ENCODE measurements at places on chromosomes 11 and 22.
A peak's percentile ranks its signal among the peaks of the same experiment; 100 is the strongest.

GRCh38 chr11:35605706-35606105 is 12.6 kb upstream of the FJX1 start:
- DNase-seq, result no peak

DNA sequence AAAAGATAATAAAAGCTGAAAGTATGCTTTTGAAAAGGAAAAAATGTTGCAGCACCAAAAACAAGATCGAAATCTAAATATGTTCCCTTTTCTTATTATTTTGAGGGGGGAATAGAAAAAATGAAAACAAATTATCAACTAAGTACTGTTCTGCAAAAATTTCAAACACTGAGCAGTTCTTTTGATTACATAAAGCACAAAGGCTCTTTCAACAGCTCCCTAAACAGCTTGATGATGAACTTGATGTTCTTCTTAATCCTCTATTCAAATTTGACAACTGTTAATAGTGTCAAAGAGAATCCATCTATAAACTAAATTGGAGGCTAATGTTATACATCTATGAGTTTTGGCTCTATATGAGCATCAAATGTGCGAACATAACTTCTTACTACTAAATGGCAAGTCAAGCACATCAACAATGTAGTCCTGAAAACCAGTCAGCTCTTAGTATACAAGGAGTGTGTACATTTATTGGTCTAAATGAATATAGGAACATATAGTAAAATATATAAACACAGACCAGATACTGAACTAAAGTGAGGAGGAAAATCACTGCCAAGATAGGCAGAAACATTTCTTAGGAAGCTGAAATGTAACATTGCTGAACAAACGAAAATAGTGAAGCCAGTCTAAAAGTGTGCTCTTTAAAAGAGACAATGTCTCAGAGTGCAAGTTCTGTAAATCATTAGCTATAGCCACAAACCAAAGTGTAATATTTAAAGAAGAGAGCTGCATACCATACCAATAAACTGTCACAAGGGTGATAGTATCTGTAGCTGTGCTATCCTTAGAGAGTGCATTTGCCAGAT is 94.3 kb downstream of the SOX6 start:
- no peak for DNase-seq

GRCh38 chr11:77710358-77710757 is 72.8 kb upstream of the CLNS1A start:
- DNase-seq, result no peak

DNA sequence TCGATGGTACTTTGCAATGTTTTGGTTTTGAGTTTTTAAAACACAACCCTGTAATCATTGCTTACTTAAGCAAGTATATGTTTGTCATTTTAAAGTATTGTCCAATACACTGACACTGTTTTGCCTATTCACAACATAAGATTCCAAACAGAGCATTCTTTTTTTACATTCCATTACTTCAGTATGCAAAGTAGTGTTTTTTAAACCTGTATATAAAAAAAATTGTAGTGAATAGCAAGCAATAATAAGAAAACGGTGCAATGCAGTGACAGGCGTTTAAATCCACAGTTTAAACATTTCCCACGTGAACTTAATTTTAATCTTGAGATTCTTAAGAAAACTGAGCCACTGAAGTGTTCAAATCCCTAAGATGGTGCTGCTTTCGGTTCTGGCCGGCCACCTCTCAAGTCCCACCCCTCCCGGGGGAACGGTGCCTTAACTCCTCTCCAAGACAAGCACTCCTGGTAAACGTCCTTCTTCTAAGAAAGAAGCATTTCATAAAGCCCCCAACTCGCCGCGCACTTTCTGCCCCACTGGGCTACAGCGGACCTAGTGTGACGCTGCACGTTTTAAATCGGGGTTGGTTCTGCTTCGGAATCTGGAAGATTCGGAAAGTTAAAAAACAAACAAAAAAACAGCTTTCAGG is 2.9 kb downstream of the PGR start:
- DNase-seq, result no peak

DNA sequence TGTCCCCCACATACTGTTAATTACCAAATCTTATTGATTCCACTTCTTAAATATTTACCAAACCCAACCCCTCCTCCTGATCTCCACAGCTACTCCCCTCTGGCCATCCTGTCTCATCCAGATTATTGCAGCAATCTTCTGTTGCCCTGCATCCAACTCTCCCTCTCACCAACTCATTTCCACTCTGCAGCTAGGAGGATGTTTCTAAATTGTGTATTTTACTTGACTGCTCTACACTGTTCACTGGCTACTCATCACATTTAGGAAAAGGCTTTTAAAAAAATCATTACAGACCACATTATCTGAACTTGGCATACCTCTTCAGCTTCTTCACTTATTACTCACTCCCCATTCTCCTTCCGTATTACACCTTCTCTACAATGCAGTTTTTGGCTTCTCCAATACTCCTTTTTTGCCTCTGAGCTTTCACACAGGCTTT is 117.9 kb downstream of the ATG16L2 start:
- no peak for DNase-seq

DNA sequence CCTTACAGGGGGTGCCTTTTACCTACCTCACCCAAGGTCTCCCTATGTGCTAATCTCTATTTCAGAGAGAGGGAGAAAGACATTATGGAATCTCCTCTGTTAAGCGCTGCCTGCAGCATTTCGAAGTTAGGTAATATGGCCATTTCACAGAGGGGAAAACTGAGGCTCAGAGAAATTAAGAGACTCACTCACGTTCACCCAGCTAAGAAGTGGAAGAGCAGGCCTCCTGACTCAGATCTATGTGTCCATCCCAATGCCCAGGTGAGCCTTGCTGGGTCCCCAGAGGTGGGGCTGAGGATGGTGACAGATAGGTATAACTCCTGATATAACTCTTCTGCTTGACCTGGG is 147.0 kb downstream of the FBXO7 start:
- no peak for DNase-seq

DNA sequence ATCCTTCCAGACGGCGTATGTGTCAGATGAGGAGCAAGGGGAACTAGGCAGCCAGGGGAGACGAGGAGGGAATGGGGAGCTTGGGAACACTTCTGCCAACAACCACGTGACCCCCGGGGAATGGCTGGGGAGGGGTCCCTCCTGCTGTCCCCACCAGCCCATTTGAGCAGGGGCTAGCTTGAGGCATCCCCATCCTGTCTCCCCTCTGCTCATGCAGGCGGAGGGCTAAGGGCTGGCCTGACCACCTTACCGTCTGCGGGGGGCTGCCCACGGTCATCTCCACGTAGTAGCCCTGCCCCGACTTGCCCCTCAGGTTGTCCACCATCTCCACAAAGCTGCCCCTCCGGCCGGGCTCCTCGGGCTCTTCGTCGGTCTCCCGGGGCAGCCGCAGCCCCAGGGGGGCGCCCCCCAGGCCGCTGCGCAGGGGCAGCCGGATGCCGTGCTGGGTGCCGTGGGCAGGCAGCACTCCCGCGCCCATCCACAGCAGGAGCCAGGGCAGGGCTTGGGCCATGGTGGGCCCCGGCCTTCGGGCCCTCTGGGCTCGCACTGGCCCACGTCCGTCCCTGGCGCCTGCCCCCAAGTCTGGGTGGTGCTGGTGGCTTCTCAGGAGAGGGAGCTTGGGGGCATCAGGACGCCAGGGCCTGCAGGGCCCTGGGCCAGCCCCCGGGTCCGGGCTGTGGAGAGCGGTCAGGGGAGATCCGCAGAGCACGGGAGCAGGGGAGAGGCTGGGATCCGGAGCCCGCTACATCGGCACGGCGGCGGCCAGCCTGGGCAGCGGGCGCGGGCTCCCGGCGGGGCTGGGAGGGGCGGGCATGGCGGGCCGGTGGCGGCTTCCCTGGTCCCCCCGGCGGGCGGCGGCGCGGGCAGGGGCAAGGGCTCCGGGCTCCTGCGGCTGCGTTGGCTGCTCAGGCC is 515 bp downstream of the BACE1 start:
- peak; percentile 41 for DNase-seq

DNA sequence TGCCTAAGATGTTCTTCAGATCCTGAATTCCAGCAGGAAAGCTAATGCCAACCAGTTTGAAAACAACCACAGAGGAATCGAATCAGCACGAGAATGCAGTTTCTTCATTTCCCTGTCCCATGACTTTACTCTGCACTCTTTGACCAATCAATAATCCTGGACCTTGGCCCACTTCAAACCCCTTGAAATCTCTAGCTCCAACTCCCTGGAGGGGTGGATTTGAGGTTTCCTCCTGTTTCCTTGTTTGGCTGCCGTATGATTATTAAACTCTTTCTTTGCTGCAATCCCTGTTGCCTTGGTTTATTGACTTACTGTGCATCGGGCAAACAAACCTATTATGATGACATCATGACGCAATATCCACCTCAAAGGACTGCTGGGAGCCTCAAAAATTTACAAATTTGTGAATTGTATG is 109.3 kb downstream of the FBXO7 start:
- no peak for DNase-seq

DNA sequence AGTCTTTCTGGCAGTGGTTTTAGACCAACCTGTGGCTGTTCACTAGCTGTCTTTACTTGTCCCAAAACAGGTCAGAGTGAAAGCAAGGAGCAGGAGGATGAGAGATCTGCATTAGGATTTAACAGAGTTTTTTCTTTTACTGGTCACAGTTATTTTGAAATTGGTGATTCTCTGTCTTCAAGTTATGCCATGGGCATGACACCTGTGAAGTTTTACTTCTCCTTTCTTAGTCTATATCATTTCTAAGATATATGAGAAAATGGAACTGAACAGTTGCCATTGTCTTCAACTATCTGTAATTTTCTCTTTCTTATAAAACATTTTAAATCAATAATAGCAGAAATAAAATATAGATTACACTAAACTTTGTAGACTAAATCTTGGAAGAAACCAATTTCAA is 60.6 kb downstream of the TRPC6 start:
- no peak for DNase-seq

GRCh38 chr11:35798983-35799382 is 136.4 kb downstream of the TRIM44 start:
- no peak for DNase-seq

GRCh38 chr11:58647866-58648265 is 25.4 kb downstream of the CNTF start:
- no peak for DNase-seq

DNA sequence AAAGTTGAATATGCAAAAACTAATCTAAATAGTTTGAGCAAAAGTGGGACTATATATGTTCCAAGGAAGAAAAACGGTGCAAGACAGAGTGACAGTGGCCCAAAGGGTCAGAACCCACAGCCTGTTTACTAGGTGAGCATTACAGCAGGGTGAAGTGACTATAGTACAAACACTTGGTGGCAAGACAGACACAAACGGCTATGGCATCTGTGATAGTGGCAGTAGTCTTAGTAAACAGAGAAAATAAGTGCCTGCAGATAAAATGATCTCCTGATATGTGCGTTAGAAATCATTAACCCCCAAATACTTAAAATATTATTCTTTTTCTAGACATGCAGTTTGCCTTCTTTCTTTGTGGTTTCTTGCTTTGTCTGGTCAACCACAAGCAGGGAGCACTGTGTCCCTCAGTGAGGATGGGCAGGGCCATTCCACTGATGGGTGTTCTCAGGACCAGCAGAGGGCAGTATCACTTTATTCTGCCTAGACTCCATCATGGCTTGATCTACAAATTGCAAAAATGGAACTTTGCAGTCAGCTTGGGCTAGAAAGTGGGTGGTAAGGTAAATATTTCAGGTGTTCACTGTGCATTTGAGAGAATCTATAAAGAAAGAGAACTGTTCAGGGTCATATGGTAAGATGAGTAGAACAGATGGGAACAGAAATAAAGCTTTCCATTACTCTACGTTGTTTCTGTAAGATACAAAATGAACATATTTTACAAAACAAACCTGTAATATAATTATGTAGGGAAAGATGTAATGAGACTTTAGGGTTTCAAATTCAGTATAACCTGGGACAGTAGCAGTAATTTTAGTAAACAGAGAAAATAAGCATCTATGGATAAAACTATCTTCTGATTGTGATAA is 198.2 kb downstream of the SWAP70 start:
- peak; percentile 71 for DNase-seq

DNA sequence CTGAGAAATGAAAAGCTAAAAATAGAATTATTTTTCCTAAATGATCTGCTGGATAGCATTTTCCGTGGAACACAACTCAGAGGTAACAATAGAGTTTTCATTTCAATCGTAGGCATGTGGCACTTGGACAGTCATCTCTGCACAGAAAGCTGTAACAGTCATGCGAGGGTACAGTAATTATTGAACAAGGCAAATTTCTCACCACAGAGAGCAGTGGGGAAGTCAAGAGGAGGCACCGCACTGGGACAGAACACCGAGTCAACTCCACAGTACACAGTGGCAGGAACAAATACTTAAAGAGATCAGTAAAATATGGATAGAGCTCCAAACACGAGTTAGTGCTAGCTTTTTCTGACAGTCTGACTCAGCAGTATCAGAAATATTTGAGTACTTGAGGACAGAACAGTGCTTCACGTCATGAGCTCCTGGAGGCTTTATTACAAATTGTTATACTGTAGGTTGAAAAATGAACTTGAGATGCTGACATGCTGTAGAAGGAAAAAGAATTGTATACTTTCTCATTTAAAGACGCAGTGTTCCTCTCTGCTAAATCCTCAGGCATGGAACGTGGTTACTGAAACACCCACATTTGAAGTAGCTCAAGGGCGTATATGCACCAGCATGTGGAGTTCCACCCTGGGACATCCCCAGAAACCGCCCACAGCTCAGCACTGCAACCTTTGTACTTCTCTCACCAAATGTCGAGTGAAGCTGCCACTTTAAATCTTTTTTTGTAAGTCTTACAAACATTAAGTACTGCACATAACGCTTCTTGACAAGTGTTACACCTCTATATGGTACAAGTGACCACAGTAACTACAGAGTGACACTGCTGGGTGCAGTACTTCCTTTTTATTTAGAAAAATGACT is 27.4 kb upstream of the YPEL1 start:
- DNase-seq, result peak; percentile 56

GRCh38 chr11:17400048-17400775 is 11.8 kb upstream of the KCNJ11 start:
- DNase-seq, result no peak

DNA sequence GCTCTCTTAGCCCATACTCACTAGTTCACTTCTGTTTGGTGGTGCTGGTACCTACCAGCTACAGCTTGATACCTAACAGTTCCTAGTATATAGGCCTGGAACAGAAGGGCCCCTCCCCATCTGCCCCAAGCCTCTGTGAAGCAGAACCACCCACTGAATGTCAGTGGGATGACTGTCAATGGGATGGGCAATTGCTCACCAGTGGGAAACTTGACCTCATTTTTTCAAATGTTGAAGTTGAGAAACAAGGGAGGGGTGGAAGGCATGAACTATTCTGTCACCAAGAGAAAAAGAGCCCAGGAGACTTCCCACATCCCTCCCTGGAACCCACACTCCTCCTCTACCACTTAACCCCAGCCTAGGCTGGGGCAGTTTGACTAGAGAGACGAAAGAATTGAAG is at the start of gene NLRP10:
Gene NLRP10 (minus strand): TSS at position 62 of the 400 bp plus-strand sequence. CDS start 1,952 bp downstream, outside the sequence.
- DNase-seq, result no peak

GRCh38 chr22:45286854-45287551 is 2.3 kb downstream of the UPK3A start:
- DNase-seq, result no peak

GRCh38 chr22:43154887-43155536 is 3.7 kb downstream of the TSPO start:
- no peak for DNase-seq
